ENCODE measurements at places on chromosomes 4 and X.

GRCh38 chr4:40246938-40247337, 50.1 kb downstream of the RHOH start:
- no peak for DNase-seq

GRCh38 chr4:57605376-57605775, 495.2 kb upstream of the IGFBP7 start:
- no peak for DNase-seq

DNA sequence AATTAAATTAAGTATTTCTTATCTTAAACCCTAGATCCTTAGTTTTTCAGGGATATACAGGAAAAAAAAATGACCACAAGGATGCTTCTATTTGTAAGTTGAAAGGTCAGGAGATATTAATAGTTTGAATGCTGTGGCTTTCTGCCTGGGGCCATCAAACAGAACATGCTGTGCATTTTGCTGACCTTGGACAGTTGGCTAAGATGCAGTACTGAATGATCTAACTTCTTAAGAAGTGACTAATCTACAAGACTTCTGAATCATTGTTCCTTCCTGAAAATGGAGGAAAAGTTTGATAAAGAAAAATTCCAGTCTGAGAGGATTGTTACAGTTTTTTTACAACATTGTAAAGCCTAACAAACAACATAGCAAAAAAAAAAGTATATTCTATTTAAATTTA, 237.8 kb upstream of the JADE1 start:
- no peak for DNase-seq

DNA sequence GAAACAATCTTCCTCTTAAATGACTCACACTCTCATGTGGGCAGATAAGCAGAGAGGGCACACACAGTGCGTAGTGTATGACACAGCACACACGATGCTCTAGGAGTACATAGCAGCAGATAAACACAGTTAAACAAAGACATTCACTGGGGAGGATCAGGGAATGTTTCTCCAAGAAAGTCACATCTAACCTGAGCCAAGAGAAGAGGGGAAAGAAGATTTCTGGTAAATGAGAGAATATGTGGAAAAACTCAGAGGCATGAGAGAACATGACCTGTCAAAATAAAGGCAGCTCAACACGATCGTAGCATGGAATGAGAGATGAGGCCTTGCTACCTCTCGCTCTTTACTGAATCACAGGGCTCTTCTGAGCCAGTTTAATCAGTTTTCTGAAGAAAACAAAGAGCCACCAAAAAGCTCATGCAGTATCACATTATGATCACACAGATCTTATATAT, 251.0 kb downstream of the ANK2 start:
- DNase-seq: no peak

DNA sequence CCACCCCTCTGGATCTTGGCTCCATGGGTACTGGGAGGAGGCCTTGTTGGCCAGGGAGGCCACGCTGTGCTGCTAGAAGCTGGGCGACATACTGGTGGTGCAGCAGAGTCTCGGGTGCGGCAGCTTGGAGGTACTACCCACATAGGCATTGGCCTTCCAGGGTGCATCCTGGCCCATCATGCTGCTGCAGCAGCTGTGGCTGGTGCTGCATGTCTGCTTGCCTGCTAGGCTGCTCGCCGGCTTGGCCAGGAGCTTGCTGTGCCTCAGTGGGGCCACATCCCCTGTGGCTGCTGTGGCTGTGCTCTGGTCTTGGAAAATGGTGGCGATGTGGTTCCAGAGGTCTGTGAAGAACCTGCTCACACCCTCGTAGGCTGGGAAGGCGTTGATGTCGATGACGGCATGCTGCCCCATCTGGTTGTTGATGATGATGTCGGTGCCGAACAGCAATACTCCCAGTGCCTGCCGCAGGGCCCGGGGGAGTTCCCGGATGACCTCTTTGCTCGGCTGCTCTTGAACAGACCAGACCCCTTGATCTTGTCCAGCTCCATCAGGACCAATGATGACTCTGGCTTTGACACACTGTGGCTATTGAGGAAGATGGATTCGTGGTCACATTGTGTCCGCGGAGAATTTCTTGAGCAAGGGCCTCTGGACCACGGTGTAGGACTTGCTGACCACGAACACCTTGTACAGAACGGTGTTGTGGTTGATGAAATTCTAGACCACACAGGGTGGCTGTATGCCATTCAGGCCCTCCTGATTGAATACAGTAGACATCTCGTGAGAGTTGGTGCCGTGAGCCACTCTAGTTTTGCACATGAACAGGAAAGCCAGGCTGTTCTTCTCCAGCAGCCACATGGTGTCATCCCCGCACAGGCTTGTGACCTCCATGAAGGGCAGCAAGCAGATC, 11.8 kb downstream of the RBM10 start:
- no peak for DNase-seq

DNA sequence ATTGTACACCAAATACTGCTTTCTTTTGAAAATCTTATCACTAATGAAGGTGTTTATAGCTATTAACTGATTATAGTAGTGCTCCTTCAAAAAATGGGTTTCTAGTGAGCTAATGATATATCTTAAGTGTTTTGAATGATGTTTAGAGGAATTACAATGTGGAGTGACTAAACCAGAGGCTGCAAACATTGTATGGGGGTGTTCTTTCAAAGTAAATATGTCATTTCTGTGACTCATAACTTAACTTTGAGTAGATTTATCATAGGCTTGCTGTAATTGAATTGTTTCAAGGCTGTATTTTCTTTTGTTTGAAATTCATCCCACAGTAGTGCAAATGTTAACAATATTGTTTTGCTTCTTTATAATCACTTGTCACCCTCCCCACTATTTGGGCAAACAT, 141.6 kb downstream of the IL1RAPL2 start:
- no peak for DNase-seq

GRCh38 chrX:10944136-10944885, 166.8 kb upstream of the HCCS start:
- no peak for DNase-seq

DNA sequence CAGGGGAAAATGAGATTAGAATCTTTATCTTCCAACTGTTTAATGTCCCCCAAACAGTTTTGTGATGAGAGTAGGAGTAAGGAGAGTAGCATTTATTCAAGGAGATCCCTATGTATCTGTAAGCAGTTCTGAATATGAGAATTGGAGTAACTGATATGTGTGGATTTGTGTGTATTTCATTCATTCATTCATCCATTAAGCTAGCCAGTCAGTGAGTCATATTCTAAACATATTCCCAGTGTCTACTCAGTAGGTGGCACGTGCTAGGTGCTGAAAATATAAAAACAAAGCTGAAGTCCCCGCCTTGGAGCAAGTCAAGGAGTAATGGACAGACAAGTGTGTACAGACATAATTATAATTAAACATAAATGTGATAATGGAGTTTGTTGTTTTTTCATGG, 12.4 kb upstream of the STX18 start:
- no peak for DNase-seq

GRCh38 chrX:10892621-10893225, 218.4 kb upstream of the HCCS start:
- no peak for DNase-seq

GRCh38 chrX:124548571-124548970, 202.2 kb downstream of the SH2D1A start:
- no peak for DNase-seq

- DNase-seq: no peak
Observed at GRCh38 chrX:147957291-147957690, 23.8 kb upstream of the FMR1NB start.

GRCh38 chrX:46278572-46278971, 266.6 kb downstream of the ZNF674 start:
- DNase-seq: no peak

- DNase-seq: no peak
Observed at GRCh38 chrX:119189115-119189514, 47.0 kb upstream of the PGRMC1 start.

- no peak for DNase-seq
Observed at GRCh38 chr4:28209371-28209924, 1348.8 kb downstream of the STIM2 start.

- no peak for DNase-seq
Observed at GRCh38 chr4:101224358-101225218, 122.7 kb downstream of the PPP3CA start.

DNA sequence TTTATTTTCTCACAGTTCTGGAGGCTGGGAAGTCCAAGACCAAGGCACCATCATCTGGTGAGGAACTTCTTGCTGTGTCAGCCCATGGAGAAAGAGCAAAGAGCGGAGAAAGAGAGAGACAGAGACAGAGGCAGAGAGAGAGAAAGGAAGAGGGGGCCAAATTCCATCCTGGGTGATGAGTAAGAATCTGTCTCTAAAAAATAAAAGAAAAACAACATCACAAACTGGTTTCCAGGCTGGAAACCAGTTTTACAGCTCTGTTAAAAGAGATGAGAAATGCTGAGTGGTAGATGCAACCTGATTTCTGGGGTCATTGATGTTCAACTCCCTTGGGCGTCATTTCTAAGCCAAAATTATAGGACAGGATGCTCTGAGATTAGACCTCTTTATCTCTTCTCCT, 72.9 kb downstream of the SHOX start:
- DNase-seq: no peak

DNA sequence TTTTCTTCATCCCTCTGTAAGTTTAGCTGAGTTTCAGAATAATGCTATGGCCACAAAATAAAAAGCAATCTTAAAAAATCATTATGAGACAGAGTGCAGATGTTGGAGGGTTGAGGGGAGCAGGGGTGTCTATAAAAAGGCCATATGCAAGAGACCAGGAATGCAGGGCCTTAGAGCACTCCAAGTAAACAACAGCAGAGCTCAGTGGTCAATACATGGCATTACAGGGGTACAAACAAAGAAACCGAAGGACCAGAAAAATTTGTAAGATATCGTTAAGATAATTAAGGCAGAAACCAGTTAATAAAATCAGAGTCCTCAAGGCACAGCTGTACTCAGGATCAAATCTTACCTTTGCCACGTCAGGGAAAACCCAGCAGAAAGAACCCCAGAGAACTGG, 28.4 kb upstream of the NDST3 start:
- no peak for DNase-seq

DNA sequence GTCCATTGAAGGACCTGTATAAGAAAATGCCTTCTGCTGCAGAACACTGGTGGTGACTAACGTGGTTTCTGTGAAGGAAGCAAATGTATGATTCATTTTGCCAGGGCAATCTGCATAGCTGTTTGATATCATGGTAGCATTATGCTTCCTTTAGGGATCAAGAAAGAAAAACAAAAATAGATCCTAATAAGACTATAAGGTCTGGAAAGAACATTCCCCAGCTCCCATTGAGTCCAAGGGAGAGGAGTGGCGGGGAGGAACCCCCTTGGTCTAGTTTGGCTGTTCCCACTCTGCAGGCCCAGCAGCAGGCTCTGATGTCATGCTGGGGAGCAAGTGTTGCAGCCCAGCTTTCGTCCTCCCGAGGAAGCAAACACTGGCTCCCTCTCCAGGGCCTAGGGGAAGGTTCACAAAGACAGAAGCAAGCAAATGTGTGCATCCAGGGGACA, 154.5 kb upstream of the GALNT7 start:
- no peak for DNase-seq

DNA sequence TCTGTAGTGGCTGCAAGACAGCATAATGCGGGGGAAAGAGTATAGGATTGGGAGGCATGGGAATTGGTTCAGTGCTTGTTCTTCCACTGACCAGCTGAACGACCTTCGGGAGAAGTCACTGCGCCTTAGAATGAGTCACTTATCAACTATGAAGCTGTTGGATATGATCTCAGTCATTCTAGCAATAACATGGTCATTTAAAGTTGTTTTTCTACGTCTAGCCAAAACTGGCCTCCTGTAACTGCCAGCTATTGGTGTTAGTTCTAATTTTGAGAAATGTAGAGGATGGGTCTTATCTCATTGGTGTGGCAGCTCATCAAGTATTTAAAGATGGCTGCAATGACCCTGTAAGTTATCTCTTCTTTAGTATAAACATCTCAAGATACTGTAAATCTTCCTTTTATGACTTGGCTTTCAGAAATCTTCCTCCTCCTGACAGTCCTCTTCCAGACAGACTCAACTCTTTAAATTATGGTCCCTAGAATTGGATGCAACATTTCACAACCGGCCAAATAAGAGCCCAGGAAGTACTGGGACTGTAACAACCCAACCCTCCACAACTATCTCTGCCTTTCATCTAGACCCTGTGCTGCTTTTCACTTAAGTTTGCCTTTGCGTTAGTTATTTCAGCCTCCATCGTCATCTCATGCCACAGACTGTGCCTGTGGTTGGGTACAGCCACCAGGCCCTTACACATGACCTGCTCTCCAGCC, 243.3 kb downstream of the CBR4 start:
- no peak for DNase-seq

DNA sequence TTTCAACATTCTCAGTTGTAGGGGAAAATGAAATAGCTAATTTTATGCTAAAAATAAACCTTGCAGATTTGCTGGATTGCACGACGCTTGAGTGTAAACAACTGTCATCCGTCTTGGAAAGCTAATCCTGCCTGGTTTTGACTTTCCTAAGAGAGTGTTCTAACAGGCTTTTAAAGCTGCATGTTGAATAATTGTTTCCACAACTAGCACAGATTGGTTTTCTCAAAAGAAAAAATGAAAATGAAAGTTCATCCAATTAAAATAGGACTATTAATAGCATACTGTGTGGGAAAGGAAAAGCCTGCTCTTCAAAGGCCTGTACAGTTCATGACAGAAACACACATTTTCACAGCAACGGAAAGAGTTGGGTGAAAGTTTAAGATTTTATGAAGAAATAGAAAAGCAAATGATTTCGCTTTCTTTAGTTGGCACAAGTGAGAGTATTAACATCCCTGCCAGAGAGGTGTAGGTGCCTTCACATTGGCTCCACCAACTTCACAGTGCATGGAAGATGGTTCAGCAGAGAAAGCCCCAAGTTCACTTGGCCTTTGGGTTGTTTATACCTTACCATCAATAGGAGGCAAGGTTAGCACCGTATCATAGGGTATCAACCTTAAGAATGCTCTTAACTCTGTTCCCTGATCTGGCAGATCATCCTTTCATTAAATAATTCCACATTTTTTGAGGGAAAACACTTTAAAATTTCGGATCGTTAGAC, 140.0 kb upstream of the GUCY1A1 start:
- no peak for DNase-seq

DNA sequence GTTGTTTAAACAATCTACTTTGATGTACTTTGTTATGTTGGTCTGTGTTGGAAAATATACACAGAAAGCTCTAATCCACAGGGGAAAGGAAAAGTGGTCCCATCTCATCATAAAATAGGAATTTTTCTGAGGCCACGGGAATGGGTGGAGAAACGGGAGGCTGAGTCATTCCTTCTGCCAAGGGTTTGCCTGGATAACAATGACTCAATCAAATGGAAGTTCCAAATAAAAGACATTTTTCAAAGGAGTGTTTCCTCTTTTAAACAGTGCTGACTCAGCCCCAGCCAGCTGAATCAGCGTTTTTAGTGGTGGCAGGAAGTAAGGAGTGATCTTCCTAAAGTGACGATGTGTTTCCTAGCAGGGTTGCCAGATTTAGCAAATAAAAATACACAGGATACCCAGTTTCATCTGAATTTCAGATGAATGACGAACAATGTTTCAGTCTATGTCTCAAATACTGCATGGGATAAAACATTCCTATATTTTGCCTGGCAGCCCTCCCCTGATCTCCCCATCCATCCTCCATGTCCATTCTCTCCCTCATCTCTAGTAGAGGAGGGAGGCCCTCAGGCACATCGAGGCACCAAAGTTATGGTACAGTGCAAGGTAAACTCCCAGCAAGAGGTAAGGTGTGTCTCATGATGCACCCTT, 345.4 kb upstream of the GATB start:
- no peak for DNase-seq

GRCh38 chr4:76744241-76744921, 153.6 kb downstream of the SOWAHB start:
- DNase-seq: no peak

GRCh38 chr4:52550186-52550585, 108.9 kb downstream of the USP46 start:
- no peak for DNase-seq
